Astrocyte of the spinal cord (primary cell): ENCODE measurements at places on chromosomes 3 and 15.

GRCh38 chr3:42552830-42553229, 28.9 kb downstream of the SEC22C start:
- no peak for DNase-seq

- peak; percentile 98 for DNase-seq
These were observed 43.9 kb downstream of the P3H2 start for GRCh38 chr3:190076601-190077394.

- no peak for DNase-seq
These were observed 288.4 kb upstream of the SATB1 start for GRCh38 chr3:18713577-18713951.

DNA sequence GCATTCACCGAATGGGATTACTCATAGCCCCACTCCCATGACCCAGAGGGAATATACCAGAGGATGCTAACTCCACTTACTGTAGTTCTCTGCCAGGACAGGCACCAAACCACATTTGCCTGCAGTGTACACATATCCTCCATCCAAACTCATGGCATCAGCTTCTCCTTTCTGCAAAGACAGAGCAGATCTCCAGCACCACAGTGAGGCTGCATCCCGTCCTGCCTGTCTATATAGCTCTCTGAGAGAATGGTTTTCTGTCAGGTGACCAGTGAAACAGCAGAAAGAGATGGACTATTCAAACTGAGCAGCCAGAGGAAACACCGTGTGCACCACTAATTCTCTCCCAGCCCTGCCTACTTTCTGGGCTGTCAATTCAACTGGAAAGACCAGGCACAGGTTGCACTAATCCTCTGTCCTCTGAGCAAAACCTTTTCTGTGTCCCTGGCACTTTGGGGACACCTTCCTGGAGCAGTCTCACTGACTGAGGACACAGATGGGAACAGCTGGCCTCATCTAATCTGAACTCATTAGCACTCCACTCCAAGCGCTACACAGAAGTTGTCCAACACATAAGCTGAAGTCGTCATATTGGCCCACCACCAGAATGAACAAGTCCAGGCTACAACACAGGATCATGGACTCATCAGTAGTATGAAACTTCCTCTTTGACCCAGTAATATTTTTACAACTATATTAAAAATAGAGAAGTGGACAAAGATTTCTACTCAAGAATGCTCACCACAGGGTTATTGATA, 17.3 kb downstream of the LTF start:
- no peak for DNase-seq

GRCh38 chr3:101936419-101937356, 87.4 kb downstream of the NFKBIZ start:
- peak; percentile 94 for DNase-seq

DNA sequence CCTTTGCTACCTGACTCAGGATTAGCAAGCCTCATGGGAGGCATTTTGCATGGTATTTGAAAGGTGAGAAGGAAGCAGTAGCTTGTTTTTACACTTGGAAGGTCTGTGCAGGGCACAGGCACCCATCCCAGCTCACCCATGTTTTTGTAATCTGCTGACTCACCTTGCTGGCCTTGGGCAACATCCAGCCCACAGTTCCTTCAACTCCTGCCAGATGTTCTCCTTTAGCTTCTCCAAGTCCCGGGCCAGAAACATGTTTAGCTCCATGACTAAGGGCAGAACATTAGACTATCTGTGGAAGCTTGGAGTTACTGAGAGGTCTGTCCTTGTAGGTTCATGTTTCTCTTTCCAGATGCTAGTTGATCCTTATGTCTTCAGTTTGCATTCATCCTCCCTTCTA, 12.4 kb upstream of the ZNF770 start:
- peak; percentile 83 for DNase-seq

- no peak for DNase-seq
These were observed 131.9 kb upstream of the STAC start for GRCh38 chr3:36248374-36248773.

DNA sequence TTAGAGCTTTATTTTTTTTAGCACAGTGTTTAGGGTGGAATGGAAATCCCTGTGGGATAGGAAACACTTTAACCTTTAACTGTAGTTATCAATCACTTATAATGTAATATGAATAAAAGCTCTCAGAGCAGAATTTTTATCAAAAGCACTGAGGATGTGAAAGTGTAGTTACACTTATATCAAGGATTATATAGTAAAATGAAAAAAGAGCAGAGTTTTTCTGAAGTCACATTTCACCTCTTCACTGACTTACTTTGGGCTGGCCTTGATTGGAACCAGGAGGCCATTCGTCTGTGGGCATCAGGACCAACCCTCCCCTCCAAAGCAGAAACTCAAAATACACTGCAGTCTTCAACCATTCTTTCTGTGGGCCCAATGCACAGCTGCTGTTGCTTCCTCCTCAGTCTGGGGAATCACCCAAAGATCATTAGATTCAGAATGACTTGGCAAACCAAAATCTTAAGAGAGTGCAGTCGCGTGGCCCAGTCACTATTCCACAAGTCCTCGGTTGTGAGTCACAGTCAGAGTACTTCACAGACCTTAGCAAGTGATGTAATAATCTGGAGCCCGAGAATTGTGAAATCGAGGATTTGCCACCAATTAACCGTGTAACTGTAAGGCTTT, 132.6 kb upstream of the COL8A1 start:
- DNase-seq, result peak; percentile 82

DNA sequence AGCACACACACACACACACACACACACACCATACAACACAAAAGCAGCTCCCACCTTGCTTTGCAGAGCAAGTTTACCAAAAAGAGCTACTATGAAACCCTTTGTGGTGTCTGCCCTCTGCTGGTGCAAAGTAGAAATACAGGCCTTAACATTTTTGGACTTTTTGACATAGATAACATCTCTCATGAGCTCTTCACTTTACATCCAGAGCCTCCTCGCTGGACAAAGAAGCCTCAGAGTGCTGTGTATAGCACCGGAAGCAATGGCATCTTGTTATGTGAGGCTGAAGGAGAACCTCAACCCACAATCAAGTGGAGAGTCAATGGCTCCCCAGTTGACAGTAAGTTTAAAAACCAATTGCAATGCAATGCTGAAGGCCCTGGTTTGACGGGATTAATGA, 157.9 kb downstream of the CHL1 start:
- DNase-seq, result peak; percentile 49

- DNase-seq, result peak; percentile 38
These were observed 222.2 kb upstream of the GADL1 start for GRCh38 chr3:31116651-31117050.

DNA sequence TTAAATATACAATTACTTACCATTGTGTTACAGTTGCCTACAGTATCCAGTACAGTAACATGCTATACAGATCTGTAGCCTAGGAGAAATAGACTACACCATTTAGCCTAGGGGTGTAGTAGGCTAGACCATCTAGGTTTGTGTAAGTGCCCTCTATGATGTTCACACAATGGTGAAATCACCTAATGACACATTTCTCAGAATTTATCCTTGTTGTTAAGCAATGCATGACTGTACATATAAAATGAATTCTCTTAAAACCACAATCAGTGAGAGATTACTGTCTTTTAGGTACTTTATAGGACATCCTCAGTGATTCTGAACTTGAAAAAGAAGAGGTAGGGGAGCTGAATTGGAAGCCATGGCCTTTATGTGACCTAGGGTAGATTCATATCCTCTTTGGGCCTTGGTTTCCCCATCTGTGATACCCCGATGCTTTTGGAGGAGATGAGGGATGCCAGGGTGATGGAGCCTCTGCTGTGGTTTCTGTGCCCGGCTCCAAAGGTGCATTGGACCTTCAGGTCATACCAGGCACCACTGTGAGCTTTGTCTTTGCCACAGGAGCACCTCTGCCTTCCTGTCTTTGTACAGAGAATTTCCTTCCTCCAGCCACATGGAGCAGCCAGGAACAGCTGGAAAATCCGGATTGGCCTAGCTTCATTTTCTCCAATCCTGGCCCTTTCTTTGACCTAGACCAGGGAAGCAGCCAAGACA, 51.9 kb upstream of the FLNB start:
- DNase-seq, result peak; percentile 72

- no peak for DNase-seq
These were observed 8.5 kb downstream of the ISL2 start for GRCh38 chr15:76344893-76345582.

DNA sequence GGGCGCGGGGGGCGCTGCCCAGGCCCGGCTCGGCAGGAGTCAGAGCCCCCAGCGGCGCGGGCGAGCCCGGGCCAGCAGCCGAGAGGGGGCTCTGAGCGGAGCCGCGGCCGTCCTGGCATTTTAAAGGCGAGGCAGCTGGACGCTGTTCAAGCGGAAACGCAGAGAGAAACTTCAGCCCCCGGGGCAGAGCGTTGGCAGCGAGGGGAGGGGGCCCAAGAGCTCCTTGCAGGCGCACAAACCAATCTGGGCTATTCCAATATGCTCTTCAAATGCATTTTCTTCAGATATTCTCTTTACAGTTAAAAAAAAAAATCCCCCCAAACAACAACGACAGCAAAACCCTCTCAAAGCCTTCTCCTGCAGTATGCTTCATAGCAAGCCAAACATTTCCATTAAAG, at the start of gene CTXND1:
Gene CTXND1, minus strand, starts transcription at position 93 of the 398 bp plus-strand sequence. CDS start 50,264 bp downstream, outside the sequence.
- no peak for DNase-seq

GRCh38 chr15:86337071-86337470, 257.4 kb downstream of the AGBL1 start:
- DNase-seq, result no peak

DNA sequence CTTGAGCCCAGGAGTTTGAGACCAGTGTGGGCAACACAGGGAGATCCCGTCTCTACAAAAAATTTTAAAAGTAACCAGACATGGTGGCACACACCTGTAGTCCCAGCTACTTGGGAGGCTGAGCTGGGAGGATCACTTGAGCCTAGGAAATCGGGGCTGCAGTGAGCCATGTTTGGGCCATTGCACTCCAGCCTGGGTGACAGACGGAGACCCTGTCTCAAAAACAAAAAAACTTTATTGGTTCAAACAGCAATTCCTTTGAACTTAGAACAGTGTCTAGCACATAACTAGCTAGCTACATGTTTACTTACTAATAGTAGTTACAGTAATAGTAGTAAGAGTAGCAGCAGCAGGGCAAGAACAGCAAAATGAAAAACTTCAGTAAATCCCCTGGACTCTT, 10.1 kb downstream of the HAUS2 start:
- no peak for DNase-seq

- no peak for DNase-seq
These were observed 16.9 kb upstream of the CORO2B start for GRCh38 chr15:68561901-68562300.

- DNase-seq, result no peak
These were observed 27.8 kb downstream of the SLC41A3 start for GRCh38 chr3:126056088-126056487.

- no peak for DNase-seq
These were observed 237.5 kb upstream of the STT3B start for GRCh38 chr3:31295150-31295765.

GRCh38 chr3:5314897-5315296, 127.4 kb downstream of the EDEM1 start:
- DNase-seq, result peak; percentile 22

DNA sequence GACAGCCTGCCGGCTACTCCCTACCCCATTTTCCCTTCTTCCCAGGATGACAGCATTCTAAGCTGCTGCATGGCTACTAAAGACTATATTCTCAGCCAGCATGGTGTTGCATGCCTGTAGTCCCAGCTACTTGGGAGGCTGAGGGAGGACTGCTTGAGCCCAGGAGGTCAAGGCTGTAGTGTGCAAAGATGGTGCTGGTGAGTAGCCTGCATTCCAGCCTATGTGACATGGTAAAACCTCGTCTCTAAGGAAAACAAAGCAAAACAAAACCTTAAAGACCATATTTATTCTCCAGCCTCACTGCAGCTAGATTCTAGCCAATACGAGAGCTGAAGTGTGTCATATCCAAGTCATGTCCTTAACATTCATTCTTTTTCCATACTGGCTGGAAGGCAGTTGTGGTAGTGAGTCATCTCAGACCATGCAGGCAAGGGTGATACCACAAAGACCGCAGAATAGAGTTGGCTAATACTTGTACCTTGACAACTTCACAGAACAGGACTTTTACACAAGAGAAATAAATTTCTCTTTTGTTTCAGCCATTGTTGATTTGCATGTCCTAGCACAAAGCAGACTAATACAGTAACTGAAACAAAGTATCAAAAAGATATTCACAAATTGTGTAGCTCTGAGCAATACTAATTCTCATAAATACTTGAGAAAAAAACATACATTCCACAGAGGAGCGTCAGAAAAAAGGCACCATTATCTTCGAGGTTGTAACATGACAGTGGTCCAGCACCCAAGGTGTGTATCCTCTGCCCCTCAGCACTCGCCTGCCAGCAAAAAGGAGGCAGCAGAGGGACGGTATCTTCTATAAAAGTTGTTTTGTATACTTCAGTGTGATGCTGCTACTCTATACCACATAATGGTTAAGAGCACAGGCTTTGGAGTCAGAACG, 14.8 kb downstream of the PBRM1 start:
- peak; percentile 100 for DNase-seq

- DNase-seq, result peak; percentile 97
These were observed at the start of gene RPS17 for GRCh38 chr15:82540055-82540983. RPS17 (minus strand) TSS chr15:82540457; CDS start chr15:82540428, 29 bp downstream.

GRCh38 chr3:61526308-61526707, 35.1 kb upstream of the PTPRG start:
- DNase-seq, result no peak

GRCh38 chr3:52215351-52215750, 10.1 kb downstream of the TLR9 start:
- DNase-seq, result no peak

DNA sequence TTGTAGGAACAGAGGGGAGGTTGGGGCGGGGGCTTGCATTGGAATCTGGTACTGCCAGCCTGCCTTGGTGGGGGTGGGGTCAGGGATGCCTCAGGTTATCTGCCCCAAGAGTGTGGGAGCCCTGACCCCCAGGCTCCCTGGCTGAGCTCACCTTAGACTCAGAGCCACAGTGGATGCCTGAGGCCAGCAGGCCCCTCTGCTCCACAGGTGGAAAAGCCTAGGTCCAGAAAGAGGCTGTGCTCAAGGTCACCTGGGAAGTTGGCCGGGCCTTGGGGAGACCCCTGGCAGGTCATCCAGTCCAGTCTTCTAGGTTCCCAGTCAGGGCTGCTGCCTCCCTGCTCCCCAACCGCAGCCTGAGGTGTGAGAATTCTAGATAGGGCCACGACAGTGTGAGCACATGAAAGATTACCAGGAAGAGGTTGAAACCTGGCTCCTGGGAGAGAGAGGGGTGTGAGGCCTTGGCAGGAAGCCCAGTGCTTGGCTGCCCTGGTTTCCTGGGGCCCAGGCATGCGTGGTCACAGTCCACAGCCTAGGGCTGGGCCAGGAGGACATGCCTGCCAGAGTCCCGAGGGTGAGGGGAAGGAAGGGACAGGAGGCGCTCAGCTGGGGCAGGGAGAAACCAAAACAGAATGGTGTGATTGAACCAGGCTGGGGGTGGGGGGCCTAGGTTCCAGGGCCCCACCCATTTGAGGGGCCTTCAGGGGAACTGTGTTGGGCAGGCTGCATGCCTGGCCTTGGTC, 4.9 kb downstream of the HDAC11 start:
- DNase-seq, result peak; percentile 46

- no peak for DNase-seq
These were observed 191.8 kb upstream of the CGNL1 start for GRCh38 chr15:57184502-57184901.

- DNase-seq, result no peak
These were observed 164.4 kb upstream of the TOPAZ1 start for GRCh38 chr3:44077267-44077666.
